ENCODE measurements at places on chromosomes 4 and X.

- peak; percentile 83 for DNase-seq
These were observed 599.3 kb downstream of the SPRY1 start for GRCh38 chr4:123995936-123996335.

DNA sequence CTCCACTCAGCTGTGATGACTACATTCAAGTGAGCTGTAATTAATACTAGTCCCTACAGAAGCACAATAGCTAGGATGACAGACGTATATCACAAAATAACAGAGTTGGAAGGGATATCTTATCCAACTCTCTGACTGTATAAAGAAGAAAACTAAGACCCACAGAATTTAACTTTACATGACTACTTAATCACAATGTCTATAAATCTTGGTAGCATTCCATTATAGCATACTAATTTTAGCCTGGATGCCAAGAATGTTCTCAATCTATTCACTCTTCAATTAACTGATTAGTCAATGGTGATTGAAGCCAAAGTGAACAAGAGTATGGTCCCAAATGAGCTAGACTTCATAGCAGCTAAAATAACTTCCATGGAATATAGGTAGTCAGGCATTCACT, 31.2 kb downstream of the RPS6KA6 start:
- DNase-seq: no peak

- DNase-seq: no peak
These were observed 9.3 kb downstream of the TMEM255A start for GRCh38 chrX:120301960-120302359.

DNA sequence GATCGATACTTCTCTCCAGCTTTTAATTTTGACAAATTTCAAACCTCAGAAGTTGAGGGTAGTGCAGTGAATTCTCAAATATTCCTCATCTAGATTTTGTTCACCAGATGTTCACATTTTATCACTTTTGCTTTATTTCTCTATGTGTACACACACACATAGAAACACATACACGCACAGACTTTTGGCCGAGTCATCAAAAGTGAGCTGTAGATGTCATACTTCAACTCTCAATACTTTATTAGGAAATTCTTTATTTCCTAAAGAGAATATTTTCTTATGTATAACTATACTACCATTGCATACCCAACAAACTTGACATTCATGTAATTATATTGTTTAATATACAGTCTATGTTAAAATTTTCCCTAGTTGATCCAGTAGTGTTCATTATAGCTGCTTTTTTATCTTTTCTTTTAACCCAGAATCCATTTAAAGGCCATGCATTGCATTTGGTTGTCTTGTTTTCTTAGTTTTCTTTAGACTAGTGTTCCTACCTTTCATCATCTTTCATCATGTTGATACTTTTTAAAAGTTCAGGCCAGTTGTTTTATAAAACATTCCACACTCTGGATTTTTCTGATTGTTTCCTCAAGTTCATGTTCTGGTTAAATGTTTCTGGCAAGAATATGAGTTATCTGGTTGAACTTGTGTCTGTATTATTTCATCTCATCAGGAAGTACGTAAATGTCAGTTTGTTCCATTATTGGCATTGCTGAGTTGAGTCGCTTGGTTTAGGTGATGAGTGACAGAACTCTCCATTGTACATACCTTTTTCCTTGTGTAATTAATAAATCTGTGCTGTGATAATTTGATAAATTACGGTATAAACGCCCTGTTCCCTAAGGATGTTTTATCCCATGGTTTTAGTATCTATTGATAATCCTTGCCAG, 94.1 kb upstream of the TLR2 start:
- DNase-seq: no peak

- DNase-seq: no peak
These were observed 33.4 kb downstream of the RUFY3 start for GRCh38 chr4:70754990-70755688.

DNA sequence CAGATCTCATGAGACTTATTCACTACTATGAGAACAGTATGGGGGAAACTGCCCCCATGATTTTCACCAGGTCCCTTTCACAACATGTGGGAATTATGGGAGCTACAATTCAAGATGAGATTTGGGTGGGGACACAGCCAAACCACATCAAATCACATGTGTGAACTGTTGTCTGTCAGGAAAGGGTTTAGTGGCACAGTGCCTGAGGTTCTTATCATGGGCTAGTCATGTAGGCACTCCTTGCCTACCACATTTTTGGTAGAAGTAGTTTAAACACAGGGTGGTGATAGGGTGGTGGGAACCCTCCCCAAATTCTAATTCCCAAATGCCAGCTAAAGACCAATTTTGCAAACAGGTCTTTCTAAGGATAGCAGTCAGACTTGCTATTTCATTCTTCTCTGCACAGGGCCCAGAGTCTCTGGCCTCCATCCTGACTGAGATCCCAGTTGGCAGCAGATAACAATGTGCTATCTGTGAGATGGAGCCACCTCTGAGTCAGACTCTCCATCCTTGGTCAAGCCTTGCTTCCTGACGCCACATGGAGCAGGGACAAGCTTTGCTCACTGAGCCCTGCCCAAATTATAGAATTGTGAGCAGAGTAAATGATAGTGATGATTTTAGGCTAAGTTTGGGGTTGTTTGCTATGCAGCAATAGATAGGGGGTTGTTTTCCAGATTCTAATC, 33.5 kb upstream of the SETD7 start:
- DNase-seq: no peak
